ENCODE measurements at places on chromosomes 3 and 15. TPM values are rescaled to one million over a fixed set of nuclear protein-coding genes. Genes with fewer than 3 reads are reported as not detected.

- DNase-seq, result no peak
These were observed 378.1 kb downstream of the LRTM1 start for GRCh38 chr3:54549607-54550220.

DNA sequence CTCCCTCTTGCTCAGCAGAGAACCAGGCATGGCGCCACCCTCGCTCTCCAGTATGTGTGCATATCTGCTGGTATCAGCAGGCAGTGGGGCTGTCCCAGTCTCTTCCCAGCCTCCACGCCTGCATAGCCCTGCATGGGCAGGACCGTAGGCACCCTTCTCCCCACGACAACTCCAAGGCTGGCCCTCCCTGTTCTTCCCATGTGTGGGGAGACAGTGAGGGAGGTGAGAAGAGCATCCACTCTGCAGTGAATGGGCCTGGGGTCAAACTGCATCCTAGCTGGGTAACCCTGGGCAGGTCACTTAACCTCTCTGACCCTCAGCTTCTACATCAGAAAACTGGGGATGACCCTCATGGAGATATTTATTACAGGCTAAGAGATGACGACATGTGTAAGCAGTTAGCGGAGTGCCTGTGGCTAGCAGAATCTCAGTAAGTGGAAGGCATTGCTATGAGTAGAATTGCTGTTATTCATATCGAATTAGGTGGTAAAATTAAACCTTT, 13.3 kb upstream of the SSUH2 start:
- no peak for DNase-seq

- DNase-seq, result no peak
These were observed 43.2 kb upstream of the CMSS1 start for GRCh38 chr3:99774467-99774866.

DNA sequence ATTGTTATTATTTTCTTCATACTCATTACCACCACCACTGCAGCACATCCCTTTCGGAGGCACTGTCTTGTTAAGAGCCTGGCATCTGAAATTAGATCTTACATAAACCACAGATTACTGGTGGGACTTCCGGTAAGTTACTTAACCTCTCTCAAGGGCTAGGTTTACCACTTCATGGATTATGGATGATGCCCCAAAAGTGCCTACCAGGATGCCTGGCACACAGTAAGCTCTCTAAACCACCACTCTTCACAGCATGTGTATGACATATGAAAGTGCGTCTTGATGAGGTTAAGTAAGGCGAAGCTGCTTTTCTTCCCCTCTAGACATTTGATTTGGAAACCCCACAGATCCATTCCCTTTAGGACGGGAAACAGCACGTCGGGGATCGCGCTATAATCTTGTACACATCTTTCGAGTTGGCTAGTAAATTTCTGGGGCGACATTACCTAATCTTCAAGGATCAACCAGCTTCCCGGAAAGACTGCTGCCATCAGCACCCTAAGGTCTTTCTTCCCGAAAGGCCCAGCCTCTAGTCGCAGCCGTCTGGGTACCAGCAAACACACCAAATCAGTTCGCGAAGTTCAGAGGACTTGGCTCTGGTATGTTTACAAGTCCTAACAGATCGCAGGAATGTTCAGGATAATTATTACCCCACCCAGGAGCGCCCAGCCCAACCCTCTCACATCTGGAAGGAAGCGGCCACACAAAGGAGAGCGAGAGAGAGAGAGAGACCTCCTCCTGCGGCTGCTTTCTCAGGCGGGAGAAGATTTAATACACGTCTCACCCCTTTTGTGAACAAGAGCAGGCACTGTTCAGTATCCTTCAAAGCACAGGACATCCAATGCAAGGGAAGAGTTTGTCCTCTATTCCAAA, 155.1 kb upstream of the FRMD4B start:
- DNase-seq, result no peak

- no peak for DNase-seq
These were observed 54.8 kb upstream of the CHST2 start for GRCh38 chr3:143064777-143065176.

GRCh38 chr3:110752307-110752706, 319.3 kb upstream of the NECTIN3 start:
- DNase-seq, result no peak

- DNase-seq, result no peak
These were observed 2.3 kb downstream of the XYLB start for GRCh38 chr3:38348903-38349302.

DNA sequence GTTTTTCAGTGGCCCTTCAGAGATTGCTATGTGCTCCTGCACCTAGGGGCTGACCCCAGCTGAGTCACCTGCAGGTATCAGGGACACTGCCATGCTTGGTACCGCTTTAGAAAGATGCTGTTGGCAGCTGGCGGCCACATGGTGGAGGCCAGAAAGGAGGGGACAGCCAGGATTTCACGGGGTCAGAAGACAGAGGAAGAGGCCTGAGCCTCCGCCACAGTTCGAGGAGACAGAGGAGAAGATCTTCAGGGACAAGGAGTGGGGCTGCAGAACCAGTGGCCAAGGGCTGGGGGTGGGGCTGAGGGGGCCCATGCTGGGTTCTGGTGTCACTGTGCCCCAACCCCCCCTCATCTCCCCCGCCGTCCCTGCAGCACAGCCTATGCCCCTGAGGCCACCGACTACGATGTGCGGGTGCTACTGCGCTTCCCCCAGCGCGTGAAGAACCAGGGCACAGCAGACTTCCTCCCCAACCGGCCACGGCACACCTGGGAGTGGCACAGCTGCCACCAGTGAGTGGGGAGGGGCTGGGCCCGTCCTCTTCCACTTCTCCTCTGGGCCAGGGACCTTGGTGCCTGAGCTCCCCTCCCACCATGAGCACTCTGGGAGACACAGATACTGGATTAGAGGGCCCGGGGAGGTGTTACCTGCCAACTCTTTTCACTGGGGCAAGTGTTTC, 19.9 kb downstream of the LOXL1 start:
- DNase-seq, result no peak

DNA sequence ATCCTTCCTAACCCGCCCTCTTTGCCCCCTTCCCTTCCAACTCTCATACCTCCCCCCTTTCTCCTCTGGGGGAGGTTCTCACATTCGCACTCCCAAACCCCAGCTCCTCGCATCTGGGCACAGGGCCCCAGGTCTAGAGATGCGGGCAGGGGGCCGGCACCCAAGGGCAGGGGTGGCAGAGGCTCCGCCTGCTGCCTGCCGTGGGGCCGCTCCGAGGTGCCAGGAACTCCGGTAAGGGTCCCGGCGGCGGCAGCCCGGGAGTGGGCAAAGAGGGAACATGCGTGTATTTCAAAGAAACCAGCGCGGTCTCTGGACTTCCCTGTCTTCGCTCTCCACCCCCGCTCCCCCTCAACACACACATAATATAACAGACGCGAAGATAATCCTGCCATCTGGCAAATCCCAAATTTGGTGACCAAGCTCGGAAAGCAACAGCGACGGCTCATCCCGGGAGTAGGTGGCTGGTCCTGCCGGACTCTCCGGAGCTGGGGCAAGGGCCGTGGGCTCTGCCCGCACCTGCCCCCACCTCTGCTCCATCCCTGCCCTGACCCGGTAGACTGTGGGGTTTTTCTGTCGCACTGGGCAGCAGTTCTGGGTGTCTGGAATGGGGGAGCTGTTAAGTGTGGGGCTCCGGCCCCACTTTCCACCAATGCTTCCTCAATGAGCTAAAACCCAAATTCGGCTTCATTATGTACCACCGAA, 31.0 kb downstream of the NR2F2 start:
- no peak for DNase-seq

GRCh38 chr3:55185380-55185779, 257.5 kb upstream of the LRTM1 start:
- no peak for DNase-seq

DNA sequence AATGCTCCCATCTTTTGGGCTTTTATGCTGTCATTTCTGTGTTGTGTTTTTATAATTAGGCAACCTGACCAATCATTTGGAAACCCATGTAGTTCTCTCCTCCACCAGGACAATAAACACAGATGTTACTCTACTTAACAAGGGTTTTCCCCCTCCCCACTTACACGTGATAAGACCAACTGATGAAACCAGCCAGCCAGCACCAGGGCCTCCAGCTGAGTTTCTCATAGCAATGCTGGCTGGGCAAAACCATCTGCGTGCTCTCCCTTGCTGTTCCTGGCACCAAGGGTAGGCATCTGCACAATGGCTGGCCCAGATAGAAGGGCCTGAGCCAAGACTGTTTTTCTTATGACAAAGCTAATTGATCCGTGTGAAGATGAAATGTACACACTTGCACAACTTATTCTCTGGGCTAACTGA, 310.4 kb downstream of the PLCL2 start:
- no peak for DNase-seq

DNA sequence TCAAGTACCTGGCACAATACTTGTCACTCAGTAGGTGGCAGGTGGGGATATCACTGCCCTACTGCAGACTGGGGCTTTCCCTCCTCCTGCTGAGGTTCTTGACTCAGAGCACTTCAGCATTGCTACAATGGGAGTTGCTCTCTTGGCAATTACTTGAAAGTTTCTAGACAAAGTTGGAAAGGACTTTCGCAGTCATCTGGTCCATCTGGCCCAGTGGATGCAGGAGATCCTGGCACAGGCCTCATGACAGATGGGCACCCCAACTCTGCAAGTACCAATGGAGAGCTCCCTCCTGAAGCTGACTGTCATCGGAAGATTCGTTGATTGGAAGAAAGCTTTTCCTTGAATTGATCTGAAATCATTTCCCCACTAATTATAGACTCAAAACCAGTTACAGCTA, 19.2 kb upstream of the IGF2BP2 start:
- DNase-seq, result no peak

DNA sequence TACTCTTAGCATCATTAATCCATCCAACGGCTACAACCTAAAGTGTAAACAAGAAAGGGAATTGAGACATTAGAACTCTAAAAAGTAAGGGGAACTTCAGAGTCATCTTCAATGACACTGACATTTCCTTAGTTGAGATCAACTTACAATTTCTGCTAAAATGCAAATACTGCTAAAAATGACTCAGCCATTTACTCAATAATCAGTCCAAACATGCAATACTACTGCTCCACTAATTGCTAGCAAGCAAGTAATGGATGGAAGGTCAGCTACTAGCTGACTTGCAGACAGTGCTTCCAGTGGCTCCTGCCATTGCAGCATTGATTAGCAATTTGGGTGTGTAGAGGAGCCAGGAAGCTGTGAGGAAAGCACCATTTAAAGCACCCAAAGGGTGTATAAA, 28.4 kb downstream of the CD200R1L start:
- DNase-seq, result no peak

GRCh38 chr15:87317900-87318299, 938.6 kb downstream of the NTRK3 start:
- DNase-seq, result no peak

DNA sequence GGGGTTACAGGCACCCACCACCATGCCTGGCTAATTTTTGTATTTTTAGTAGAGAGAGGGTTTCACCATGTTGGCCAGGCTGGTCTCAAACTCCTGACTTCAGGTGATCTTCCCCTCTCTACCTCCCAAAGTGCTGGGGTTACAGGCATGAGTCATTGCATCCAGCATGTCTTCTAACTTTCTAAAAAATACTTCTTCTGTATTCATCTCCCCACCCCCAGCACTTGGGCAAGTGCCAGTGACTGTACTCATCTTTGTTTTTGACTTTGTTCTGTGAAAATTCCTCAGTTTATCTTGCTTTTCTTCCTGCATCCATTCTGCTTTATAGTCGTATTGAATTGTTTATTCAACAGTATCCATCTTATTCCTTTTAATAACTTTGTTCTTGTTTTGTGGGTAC, 47.6 kb downstream of the ARIH1 start:
- no peak for DNase-seq

DNA sequence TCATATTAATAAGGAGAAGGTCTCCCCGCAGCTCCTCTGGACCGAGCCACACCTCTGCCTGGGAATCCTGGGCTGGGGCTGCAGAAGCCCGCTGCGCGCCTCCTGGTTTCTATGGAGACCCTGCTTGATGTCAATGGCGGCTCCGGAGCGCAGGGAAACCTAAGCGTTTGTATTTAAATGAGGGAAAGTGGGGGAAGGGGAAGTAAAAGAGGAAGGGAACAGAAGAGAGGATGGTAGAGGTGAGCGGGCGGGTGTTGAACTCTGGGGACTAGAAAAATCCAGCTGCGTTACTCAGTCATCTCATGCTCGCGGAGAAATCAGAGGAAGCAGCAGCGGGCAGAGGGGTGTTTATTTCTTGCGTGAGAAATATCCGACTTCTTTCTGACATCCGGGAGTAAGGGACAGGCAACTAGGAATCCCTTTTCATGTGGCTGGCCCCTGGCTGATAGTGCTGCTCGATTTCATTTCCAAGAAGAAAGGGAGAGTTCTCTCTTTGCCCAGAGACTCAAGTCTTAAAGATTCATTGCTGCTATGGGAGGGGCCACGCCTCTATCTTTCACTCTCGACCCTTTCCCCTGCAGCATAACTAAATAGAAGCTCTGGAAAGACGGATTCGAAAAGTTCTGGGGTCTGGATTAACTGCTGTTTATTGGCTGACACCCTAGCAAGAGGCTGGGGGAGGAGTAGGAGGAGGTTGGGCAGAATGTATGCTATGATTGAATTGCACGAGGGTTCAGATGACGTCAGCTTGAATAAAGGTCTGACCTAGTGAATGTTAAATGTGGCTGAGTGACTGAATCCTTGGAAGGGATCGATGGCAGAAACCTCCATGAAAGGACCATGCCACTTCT, 110.5 kb upstream of the GAP43 start:
- peak; percentile 59 for DNase-seq

- no peak for DNase-seq
These were observed 302.1 kb downstream of the FHIT start for GRCh38 chr3:60949146-60949545.

DNA sequence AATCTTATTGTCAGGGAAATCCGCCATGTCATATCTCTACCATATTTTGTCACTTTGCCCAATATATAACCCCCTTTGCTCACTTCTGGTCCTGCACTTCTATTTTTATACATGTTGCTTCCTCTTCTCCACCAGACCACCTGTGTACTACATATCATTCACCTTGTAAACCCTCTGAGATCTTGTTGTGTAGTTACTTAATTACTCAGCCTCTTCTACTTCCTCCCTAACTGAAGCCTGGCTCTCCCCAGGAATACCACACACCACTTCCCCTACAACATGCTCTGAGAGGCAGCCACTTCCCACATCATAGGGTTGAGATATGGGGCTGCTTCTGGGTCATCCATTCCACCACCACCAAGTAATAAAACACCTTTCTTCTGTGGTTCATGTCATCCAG, 10.0 kb downstream of the HEXA start:
- DNase-seq, result no peak

Gene SUSD5
- total RNA-seq, result 2.8 TPM

Gene GBE1
- total RNA-seq, result 88.6 TPM

Gene TRPM1
- not detected for total RNA-seq

Gene FOXB1
- not detected for total RNA-seq

Gene GOLGA8O
- total RNA-seq, result 1.5 TPM

Gene RLBP1
- total RNA-seq, result not detected

Gene CELSR3
- 0.38 TPM for total RNA-seq
